NCI-H1105 treated with DMSO at 0.1 percent for 48 hours (cell line): ENCODE measurements at places on chromosomes 11 and 22.
A peak's percentile ranks its signal among the peaks of the same experiment; 100 is the strongest.

- DNase-seq = peak; percentile 81
Measured at GRCh38 chr11:26297189-26297975, 34.5 kb upstream of the ANO3 start.

- DNase-seq = peak; percentile 63
Measured at GRCh38 chr22:46684706-46685105, 53.3 kb downstream of the CERK start.

DNA sequence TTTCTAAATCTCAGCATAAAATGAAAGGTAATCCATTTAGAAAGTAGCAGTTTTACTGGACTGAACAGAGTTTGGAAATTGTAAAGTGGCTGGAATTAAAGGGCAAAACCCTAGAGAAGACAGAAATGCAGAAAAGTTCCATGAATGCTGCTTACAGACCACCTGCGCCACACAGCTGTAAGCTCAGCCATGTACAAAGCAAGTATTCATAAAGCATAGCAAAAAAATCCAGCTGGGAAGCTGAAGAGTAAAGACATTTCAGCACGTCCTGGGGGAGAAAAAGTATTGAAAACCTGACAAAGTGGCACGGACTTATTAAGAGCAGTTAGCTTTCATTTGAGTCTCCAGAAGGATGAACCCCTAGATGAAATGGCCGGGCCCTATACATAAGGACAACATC, 220.1 kb upstream of the CNTN5 start:
- no peak for DNase-seq

GRCh38 chr11:103601225-103601846, 435.1 kb upstream of the DDI1 start:
- peak; percentile 64 for DNase-seq

DNA sequence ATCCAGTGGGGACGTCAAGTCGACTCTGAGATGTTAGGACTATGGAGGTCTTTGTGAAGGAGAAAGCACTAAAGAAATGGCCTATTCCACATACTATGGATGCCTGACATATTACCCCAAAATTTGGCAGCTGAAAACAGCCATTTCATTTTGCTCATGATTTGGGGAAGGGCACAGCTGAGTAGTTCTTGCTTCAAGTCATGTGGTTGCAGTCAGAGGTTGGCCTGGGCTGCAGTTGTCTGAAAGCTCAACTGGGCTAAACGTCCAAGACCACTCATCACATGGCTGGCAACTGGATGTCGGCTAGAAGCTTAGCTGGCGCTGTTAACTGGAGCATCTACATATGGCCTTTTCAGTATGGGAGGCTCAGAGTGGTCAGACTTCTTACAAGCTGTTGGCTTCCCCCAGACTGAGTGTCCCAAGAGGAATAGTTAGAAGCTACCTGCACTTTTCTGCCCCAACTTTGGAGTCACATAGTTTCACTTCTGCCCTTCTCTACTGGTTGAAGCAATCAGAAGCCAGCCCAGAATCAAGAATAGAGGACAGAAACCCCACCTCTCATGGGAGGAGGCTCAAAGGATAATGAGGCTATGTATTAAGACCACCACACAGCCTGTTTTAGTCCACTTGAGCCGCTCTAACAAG, 14.1 kb downstream of the SLC35C1 start:
- no peak for DNase-seq

GRCh38 chr11:135027461-135027860, 615.4 kb upstream of the B3GAT1 start:
- no peak for DNase-seq

DNA sequence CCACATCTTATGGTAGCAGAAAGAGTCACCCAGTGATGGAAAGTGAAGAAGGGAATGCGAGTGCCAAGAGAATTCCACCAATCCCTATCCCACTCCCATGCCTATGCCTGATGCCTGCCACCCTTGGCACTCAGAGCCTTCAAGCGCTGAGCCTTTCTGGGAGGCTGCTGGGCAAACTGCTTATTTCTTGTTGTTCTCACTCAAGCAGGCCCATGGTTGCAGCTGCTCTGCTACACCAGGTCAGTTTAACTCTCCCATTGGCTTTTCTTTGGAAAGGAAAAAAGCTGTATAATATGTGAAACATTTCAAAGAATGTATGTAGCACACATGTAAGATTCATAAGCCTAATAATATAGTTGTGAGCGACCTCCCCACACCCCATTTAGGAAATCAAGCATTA, 41.4 kb downstream of the DGCR2 start:
- DNase-seq = no peak

GRCh38 chr11:87359401-87359800, 321.7 kb downstream of the TMEM135 start:
- peak; percentile 63 for DNase-seq

DNA sequence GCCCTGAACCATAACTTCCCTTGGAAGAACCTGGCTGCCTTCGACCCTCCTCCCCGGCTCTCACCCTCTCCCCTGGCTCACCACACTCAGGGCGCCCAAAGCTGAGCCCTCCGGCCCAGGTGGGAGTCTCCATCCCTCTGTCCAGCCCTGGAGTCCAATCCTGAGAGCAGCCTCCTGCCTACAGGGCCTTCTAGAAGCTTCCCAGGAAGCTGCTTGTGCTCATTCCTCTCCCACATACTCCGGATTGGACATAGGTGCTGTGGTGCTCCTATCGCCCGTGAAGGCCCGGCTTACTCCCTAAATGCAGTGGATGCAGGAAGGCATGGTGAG, 1332.0 kb downstream of the BRD1 start:
- DNase-seq = no peak

- DNase-seq = peak; percentile 57
Measured at GRCh38 chr11:13183094-13183825, 94.3 kb upstream of the BMAL1 start.

- no peak for DNase-seq
Measured at GRCh38 chr11:3747704-3748103, 49.6 kb downstream of the NUP98 start.

- DNase-seq = no peak
Measured at GRCh38 chr11:1964348-1964747, 17.2 kb downstream of the MRPL23 start.

GRCh38 chr11:66218846-66219620, 49.4 kb upstream of the RAB1B start:
- no peak for DNase-seq

- no peak for DNase-seq
Measured at GRCh38 chr11:44188643-44189042, 93.2 kb downstream of the EXT2 start.
